ENCODE measurements at places on chromosomes 12 and 14.

DNA sequence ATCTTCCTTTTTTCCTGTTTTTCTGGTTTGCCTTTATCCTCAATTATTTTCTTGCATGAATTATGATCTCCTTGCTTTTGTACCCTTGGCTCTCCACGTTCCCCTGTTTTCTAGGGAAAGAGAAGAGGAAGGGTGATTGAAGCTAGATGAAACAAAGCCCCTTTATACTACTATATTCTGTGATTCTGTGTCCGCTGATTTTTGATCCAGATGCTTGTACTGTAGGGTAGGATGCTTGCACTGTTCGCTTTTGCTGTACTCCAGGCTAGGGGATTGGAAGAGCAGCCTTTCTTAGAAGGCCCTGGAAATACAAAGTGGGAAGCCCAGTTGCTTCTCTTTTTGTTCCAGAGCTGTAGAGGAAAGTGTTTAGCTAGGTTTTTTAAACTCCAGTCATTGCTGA is 35.1 kb upstream of the KLHDC2 start:
- DNase-seq, result peak; percentile 30

DNA sequence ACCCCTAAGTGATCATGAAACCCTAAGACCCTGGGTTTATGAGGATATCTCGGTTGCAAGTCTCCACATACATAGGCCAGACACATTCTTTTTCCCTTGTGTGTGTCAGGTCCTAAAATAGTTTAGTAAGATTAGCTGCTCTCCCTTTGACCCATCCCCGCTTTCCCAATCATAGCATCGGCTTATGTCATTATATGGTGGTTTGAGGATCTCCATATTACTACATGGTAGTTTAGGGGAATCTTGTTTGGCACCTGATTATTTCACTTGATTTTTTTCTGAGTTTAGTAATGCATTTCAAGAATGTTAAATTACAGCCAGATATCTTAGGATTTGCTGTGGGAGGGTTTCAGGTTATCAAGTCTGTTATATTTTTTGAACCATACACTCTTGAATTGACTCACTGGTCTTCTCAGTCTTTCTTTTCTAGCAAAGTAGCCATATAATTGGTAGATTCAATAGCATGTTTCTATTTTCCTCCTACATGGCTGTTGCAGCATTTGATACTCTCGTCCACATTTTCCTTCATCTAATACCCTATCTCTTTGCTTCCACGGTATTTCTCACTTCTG is 68.3 kb upstream of the TRHDE start:
- no peak for DNase-seq

DNA sequence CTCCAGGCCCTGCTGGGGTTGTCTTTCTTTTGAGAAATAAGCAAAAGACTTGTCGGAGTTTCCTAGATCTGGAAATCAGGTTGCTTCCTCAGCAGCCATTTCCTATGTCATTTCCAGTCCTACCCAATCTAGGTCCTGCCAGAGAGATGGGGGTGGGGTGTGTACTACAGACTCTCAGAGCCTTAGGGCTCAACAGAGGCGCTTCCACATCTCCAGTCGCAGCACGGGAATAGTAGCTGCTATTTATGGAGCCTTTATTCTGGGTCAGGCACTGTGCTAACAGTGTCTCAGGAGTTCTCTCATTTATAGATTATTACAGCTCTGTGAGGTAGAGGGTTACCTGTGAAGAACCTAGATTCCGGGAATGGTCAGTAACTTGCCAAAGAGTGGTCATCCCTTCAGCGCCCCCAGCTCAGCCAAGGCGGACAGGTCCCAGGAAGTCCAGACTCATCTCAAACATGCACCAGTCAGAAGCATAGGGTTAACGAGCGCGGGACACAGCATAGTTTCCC is 21.9 kb downstream of the DHRS2 start:
- DNase-seq, result no peak

DNA sequence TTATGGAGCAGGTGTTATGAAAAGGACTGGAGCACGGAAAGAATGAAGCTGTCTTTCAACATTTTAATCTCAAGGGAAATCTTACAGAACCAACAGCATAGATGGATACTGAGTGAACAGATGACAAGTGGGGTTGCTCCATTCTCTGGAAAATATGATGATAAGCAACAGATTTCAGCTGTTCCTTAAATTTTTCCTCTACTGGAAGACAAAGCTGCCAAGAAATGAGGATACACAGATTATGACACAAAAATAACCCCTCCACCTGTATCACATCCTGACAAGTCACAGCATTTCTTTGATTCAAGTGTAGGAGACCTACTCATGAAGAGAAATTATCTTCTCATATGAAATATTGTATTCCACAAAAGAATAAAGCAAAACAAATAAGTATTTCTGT is 13.0 kb upstream of the TMTC2 start:
- DNase-seq, result no peak

DNA sequence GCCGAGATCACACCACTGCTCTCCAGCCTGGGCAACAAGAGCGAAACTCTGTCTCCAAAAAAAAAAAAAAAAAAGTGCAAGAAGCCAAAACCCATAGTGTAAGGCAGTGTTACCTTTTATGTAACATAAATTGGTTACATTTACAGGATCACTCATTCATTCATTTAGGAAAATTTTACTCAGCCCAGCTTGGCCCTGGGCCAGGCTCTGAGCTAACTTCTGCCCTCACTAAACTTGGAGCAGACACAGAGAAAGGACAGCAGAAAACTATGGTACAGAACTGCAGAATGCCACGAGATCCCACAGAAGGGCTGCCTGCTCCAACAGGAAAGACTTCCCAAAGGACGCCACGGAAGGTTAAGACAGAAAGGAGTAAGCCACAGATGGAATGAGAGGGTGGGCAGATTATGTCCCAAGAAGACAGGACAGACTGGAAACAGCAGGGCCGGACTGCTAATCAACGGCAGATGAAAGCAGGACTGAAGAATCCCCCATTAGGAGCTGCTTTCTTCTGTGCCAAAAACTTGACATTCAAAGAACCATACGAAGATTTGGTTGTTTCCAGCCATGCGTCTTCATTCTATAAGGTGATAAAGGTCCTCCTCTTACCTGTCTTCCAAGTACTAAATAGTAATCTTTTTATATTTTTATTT is 18.9 kb downstream of the PPP1R13B start:
- DNase-seq, result no peak

GRCh38 chr12:80195074-80195726 is 95.9 kb downstream of the OTOGL start:
- no peak for DNase-seq

DNA sequence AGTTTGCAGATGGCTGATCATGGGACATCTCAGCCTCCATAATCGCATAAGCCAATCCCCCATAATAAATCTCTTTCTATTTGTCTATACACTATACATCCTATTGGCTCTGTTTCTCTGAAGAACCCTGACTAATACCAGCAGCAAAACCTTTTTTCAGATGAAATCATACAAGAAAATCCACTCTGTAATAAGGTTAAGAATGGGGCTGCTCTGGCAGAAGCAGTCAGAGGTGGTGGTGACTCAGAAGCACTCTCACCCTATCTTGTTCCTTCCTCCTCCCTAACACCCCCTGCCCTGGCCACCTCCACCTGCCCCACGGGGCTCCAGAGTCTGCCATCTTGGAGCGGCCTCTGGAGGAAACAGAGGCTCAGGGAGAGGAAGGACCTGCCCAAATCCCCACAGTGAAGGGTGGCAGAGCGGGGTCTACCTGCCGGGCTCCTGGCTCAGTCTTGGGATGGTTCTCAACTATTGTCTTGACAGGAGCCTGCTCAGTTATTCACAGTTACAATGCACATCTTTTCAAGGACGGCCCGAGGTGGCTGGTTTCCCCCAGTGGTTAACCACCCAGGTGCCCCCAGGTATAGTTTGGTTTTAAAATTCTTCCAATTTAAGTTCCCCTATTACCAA is 109.3 kb upstream of the EVL start:
- no peak for DNase-seq

- DNase-seq, result no peak
Observed at GRCh38 chr12:65209655-65210043, 40.3 kb downstream of the LEMD3 start.

DNA sequence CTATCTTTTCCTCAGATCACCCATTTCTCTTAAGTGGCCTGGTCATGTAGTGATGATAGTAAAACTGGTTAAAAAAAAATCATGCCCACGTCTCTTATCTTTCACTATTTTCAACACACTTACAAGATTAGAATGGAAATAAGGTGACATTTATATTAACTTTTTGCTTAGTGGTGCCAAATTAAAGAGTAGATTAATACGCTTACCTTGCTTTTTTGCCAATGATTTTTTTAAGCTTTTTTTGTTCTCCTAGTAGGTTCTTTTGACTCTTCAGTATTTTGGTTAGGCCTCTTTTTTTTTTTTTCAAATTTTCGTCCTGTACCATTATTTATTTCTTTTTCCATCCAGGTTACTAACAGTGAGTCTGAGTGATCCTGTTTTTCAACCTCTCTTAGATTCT is 147.9 kb downstream of the PTCSC3 start:
- no peak for DNase-seq

- DNase-seq, result no peak
Observed at GRCh38 chr12:97960741-97961608, 498.4 kb downstream of the RMST start.

DNA sequence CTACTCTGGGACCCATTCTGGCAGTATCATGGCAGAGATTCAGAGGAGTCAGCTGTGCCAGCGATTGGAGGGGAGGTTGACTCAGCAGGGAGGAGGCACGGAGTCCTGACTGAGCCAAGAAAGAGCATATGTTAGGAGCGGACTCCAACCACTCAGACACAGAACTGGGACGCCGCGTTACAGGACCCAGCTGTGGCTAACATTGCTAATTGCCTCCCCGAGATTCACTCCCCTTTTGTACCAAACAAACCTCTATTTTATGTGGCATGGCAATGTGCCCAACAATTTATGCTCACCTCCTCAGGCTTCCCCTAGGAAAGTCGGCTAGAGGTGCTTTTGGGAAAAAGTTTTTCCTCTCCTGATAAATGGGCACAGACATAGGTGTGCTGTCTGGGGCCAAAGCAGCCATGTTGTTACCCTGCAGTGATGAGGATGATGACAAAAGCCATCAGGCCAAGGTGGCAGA is 15.2 kb upstream of the CLIP1 start:
- no peak for DNase-seq

- no peak for DNase-seq
Observed at GRCh38 chr14:62053188-62053587, 291.0 kb downstream of the SNAPC1 start.

- no peak for DNase-seq
Observed at GRCh38 chr12:50325890-50326391, 42.6 kb upstream of the LIMA1 start.

- DNase-seq, result no peak
Observed at GRCh38 chr14:59961518-59962062, 41.6 kb downstream of the LRRC9 start.

- no peak for DNase-seq
Observed at GRCh38 chr14:63214417-63215196, 10.4 kb downstream of the RHOJ start.

DNA sequence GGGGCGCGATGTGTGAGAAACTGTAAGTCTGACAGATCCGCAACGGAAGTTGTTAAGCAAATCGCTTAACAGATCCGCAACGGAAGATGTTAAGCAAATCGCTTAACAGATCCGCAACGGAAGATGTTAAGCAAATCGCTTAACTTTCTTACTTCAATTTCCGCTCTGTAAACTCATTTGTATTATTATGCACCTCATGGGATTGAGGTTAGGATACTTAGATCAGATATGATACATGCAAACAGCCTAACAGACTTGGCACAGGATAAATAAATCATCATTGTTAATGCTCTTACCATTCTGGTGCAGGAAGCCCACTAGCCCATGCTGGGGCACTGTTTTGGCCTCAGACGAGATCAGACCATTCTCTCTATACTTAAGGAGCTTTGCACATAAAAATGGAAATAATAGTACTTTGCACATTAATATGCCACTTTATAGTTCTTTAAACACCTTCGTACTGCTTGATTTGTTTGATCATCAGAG is 399 bp downstream of the NCAPD2 start:
- no peak for DNase-seq
